CD4-positive, alpha-beta memory T cell (primary cell): ENCODE measurements at places on chromosomes 11 and 22.

DNA sequence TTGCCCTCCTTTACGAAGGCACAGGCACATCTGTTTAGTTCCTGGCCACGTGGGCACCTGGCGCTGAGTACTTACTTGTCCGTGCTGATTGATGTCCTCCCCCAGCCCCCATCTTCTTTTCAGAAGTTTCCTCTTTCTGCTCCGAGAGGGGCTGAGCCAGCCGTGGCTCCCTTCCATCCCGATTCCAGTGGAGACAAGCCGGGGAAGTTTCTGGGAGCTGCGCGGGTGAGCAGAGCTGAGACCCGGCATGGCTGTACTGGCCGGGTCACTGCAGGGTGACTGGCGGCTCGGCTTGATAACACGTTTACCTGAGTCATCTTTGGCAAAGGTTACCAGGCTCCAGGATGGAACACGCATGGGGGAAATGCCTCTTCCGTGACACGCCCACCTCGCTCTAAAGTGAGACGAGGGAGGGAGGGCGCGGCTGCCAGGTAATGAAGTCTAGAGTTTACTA lies 45.4 kb upstream of the ATXN10 start:
- no peak for DNase-seq

DNA sequence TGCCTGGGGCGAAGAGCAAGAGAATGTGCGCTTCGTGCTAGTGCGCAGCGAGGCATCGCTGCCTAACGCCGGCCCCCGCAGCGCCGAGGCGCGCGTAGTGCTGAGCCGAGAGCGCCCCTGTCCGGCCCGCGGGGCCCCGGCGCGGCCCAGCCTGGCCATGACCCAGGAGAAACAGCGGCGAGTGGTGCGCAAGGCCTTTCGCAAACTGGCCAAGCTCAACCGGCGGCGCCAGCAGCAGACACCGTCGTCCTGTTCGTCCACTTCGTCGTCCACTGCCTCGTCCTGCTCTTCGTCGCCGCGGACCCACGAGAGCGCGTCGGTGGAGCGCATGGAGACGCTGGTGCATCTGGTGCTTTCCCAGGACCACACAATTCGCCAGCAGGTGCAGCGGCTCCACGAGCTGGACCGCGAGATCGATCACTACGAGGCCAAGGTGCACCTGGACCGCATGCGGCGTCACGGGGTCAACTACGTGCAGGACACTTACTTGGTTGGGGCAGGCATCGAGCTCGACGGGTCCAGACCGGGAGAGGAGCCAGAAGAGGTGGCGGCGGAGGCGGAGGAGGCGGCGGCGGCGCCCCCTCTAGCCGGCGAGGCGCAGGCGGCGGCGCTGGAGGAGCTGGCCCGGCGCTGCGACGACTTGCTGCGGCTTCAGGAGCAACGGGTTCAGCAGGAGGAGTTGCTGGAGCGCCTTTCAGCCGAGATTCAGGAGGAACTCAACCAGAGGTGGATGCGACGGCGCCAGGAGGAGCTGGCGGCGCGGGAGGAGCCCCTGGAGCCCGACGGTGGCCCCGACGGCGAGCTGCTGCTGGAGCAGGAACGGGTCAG lies 1.0 kb downstream of the RASSF10 start:
- no peak for DNase-seq

- no peak for DNase-seq
Measured at GRCh38 chr11:75236062-75236461, 4.5 kb upstream of the TPBGL start.

DNA sequence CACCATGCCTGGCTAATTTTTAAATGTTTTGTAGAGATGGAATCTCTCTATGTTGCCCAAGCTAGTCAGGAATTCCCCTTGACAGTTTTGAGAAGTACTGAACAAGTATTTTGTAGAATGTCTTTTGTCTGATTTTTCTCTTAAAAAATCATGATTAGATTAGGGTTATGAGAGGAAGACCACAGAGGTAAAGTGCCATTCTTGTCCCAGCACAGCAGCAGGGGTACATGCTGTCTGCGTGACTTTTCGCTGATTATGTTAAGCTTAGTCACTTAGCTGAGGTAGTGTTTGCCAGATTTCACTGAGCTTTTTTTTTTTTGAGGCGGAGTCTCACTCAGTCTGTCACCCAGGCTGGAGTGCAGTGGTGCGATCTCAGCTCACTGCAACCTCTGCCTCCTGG lies 13.6 kb upstream of the NUP160 start:
- no peak for DNase-seq

DNA sequence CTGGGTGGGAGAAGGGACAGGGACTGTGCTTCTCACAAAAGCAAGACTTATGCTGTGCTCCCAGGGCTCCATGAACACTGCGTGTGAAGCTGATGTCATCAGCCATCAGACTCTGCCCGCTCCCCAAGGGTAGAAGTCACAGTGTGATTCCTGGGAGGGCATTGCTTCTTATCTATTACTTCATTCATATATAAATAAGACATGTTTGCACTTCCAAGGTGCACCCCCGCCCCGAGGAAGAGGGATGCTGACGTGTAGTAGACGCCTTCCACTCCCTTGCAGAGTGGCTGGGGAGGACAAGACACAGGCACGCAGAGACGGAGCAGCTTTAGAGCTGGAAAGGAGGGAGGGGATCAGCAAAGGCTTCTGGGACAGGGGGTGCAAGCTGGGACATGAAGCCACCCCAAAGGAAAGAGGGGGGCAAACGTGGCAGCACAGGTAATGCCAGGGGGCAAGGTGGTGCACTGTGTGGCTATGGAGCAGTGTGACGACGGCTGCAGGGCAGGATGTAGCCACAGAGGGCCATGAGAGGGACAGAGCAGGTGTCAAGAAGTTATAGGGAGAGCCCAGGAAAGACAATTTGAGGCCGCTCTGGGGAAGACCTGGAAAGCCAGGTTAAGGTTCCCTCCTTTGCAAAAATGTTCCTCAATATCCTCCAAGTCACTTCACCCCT lies 558.5 kb downstream of the MN1 start:
- DNase-seq, result no peak

GRCh38 chr11:73029403-73029802 lies 112.7 kb downstream of the FCHSD2 start:
- no peak for DNase-seq

DNA sequence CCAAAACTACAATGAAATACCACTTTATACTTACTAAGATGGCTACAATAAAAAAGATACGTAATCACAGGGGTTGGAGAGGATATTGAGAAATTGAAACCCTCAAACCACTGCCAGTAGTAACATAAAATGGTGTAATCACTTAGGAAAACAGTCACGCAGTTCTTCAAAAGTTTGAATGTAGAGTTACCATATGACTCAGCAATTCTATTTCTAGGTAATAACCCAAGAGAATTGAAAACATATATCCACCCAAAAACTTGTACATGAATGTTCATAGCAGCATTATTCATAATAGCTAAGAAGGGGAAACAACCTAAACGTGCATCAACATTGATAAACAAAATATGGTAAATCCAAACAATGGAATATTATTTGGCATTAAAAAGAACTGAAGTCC lies 24.4 kb upstream of the PSMA1 start:
- DNase-seq, result no peak

- DNase-seq, result no peak
Measured at GRCh38 chr11:29634244-29634643, 382.6 kb downstream of the KCNA4 start.

- no peak for DNase-seq
Measured at GRCh38 chr11:64715756-64716472, 7.1 kb downstream of the NRXN2 start.

- DNase-seq, result no peak
Measured at GRCh38 chr11:32065865-32066629, 24.8 kb upstream of the RCN1 start.

DNA sequence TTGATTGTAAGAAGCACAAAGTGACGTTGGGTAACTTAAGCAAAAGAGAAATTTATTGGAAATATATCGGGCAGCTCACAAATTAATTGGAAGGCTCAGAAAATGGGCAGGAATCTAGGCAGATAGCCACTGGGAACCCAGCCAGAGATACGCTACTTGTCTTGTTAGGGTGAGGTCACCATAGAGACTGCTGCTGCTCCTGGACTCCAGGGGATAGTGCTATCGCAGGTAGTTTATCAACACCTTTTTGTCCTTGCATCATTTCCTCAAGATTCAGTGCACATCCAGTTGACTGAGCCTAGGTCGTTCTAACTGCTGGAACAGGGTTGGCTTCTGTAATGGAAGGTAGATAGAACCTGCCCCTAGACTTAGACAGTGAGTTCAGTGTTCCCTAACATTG lies 19.6 kb downstream of the AMOTL1 start:
- DNase-seq, result no peak

DNA sequence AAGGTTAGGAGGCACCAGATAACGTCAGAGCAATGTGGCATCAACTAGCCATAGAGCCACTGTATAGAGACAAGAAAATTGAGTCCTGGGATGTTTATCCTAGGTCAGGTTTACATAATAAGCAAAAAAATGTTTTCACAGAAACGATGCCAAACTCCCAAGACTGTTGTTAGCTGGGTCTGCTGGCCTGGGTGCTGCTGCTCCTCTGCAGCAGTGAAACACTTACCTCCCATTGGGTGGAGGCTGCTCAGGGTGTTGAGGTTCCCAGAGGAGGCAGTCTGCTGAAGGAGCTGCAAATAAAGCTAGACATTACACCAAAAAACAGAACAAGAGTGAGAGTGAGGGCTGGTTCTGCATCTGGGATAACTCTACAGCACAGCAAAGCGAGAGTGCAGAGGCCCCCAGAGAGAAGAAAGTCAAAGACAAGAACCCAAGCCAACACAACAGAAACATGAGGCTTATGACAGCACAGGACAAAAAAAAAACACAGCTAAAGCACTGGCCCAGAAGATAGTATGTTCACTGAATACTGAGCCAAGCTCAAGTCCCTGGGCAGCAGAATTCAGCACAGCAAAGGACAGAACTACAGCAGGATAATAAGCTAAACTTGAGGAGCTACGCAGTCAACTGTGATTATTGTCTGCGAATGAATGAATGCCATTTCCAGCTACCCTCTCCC lies 29.9 kb upstream of the RAPSN start:
- DNase-seq, result no peak

DNA sequence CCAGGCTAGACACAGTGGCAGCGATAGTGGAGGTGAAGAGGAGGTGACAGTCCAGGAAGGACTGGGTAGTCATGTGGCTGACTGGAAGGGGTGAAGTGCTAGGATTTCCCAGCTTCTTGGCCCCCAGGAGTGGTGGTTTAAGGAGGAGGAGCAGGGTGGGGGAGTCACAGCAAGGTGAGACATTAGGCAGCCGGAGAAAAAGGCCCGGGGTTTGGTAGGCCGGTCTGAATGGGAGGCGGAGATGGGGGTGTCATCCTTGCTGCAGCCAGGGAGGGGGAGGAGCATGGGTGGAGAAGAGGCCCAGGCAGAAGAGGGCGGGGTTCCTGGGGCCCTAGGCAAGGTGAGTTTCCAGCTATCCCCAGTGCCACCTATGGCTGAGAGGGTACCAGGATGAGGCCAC lies 6.1 kb downstream of the SIPA1 start:
- DNase-seq, result no peak

GRCh38 chr11:105937331-105937730 lies 84.7 kb downstream of the MSANTD4 start:
- no peak for DNase-seq
